Stimulated activated CD8-positive, alpha-beta memory T cell treated with anti-CD3 and anti-CD28 coated beads, Interleukin-15, amount 100 ng/mL, for 24 hours (primary cell): ENCODE measurements at places on chromosomes 6 and 20.
A peak's percentile ranks its signal among the peaks of the same experiment; 100 is the strongest.

- DNase-seq: no peak
These were observed 175.1 kb upstream of the JAG1 start for GRCh38 chr20:10848810-10849370.

- no peak for DNase-seq
These were observed 1.7 kb downstream of the TNXB start for GRCh38 chr6:32107406-32107805.

DNA sequence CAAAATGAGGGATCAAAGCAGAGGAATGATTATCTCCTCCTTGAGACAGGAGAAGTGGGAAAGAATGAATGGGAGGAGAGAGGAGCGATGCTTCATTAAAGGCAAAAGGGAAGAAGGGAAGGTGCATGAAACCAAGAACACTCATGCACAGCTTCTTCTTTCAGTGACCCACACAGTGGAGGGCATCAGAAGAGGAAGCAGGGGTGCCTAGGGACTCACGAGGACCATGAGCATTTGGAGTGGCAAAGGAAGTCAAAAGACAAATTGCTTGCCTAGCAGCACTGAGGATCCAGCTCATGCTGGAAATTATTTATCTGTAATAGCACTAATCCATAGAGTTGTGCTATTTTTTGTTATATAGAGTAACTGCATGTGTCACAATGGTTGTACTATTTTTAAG is 66.1 kb downstream of the SMLR1 start:
- no peak for DNase-seq

GRCh38 chr6:158955255-158955654 is 44.7 kb downstream of the RSPH3 start:
- DNase-seq: no peak

DNA sequence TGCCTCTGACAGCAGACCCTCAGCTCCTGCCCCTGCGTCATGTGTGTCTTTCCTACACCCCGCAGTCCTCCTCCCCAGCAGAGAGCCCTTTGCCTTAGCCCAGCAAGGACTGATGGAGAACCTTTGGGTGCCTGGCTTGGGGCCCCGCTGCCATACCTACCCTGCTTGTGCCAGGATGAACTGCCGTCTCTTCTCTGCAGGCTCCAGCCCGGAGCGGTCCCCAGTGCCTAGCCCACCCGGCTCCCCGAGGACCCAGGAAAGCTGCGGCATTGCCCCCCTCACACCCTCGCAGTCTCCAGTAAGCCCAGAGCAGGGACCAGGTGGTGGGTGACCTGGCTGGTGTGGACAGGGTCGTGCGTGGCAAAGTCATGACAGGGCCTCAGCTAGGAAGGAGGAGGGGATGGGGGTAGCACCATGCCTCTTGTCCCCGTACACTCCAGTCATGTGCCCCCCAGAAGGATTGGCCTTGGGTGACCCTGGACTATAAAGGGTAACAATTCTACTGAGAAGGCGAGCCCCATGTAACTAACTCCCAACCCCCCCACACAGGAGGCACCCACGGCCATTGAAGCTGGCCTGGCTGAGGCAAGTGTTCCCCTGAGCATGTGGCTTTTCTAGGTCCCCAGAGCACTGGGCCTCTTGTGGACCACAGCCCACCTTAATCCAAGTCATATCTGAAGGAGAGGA is 8.3 kb downstream of the HSPA12B start:
- no peak for DNase-seq

DNA sequence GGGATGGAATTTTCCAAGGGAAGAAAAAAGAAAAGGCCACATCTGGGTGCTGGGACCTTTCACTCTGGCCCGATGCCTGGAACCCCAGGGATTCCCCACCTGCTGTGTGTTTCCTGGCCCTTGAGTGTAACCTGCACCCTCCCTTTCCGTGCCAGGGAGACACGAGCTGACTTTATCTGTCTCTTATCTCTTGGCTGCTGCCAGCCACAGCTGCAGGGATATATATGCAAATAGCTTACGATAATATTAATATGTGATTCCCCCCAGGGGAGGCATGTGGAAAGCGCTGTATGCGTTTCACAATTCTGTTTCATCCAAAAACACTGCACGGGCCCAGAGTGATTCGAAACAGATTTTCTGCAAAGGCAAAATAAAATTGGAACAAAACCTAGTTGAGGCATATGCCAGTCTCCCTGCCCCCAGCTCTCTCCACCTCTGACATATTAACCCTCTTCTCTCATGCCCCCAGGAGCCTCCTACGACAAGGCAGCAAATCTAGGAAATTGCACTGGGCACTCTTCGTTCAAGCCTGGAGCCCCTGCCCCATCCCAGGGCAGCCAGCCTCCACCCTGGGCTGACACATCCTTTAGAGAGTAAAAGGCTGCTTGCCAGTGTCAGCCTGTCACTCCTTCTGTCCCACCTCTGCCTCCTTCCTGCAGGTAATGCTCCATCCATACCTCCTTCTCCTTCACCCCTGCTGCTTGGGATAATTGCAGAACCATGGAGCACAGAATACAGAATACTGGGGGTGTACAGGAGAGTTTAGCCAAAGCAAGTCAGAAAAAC is 1.3 kb downstream of the RIPOR3 start:
- no peak for DNase-seq

- DNase-seq: no peak
These were observed 208.0 kb downstream of the GMDS start for GRCh38 chr6:2037237-2037926.

- no peak for DNase-seq
These were observed 12.5 kb downstream of the ID1 start for GRCh38 chr20:31617432-31618104.

- no peak for DNase-seq
These were observed 39.4 kb upstream of the DACT2 start for GRCh38 chr6:168358842-168359420.

- DNase-seq: no peak
These were observed 100.8 kb upstream of the MRPS10 start for GRCh38 chr6:42318480-42318879.

DNA sequence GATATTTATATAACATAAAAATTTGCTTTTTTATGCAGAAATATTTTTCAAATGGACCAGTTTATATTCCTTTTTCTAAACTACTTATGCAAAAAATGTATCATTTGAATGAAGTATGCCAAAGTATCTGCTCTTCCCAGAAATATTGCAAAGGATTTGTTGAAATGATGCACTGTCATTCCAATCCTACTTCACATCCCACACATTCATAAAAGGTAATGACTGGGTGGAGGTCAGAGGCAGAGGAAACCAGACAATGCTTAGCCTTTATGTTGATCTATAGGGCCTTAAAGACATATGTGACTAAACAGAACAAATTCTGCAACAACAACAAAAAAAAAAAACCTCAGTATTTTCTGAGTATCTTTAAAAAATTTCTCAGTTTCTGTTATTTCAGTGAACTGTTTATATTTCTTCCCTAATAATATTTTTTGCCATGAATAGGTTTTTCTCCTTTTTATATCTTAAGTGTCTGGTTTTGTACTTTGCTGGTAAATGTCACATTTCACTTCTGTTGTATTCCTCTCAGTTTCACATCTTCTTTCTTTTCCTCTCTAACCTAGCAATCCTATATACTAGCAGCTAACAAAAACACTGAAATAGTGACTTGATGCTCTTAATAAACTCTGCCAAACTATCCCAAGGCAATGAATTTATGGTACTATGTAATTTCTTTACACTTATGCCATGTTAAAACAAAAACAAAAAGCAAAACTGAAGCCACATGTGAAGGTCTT is 374.1 kb downstream of the BCKDHB start:
- no peak for DNase-seq

DNA sequence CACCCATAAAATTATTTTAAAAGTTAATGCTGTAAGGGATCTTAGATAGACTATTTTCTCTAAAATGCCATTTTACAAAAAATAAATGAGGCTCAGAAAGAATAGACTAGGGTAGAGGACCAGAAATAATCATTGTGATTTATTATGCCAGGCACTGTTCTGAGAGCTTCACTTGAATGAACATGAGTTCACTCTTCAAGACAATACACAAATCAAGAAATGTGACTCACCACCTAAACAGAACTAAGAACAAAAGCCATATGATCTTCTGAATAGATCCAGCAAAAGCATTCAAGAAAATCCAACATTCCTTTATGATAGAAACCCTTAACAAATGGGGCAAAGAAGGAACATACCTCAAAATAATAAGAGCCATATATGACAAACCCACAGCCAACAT is 582.0 kb downstream of the PKHD1 start:
- no peak for DNase-seq

DNA sequence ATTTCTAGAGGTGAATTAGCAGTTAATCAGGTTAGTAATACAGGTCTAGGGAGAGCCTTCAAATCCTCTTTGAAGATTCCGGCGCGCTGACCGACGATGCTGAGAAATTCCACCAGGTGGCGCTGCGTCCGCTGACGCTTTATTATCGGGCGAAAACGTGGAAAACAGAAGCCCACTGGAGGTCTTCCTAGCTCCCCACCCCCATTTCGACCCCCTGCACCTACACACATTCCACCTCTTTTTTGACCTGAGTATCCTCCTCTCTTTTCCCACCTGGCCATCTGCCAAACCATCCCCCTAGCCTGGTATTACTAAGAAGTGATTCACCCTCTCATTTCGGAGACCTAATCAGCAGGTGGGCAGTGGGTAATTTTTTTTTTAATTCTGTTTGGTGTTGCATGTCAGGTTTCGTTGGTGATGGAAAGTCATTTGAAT is 65.4 kb upstream of the RIN2 start:
- DNase-seq: peak; percentile 47

DNA sequence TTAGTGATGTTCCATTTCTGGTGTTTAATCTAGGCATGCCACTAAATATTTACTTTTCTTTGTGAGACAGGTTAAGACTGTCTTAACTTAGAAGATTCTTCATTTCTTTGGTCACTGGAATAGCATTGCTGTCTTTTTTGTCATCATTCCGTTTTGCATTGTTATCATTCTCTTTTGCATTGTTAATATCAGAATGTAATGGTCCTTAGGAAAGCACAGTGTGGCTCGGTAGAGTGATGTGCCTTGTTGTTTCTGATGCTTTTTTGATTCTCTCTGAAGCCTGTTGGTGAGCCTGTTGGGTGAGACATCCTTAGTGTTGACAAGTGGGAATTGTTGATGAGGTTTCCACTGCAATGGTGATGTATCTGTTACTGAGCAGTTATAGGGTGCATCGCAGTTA is 23.2 kb downstream of the PLCB4 start:
- no peak for DNase-seq

- DNase-seq: no peak
These were observed 6.7 kb upstream of the ATXN1 start for GRCh38 chr6:16767765-16768476.

- no peak for DNase-seq
These were observed 8.4 kb downstream of the TPBG start for GRCh38 chr6:82371799-82372546.

DNA sequence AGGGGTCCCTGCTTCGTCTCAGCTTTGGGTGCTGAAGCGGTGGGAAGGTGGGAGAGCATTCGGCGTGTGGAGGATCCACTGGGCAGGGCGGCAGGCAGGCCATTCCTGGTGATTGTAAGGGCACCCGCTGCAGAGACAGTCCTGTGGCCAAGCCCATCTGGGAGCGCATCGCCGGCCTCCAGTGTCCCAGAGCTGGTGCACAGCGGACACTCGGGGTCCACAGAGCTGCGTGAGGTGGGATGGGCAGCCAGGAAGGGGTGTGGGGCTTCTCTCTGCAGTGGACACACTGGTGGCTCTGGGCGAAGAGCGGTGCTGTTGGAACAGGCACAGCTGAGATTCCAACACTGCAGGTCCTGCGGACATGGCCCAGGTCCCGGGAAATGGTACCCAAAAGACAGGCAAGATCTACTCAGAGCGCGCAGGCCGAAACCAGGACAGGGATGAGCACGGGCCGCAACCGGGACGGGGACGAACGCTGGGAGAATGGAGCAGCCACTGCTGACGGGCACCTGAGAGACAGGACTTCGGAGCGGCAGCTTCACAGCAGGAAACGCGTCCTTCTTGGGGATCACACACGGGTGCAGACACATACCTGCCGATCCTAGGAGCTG is 188.2 kb downstream of the ERMARD start:
- no peak for DNase-seq

GRCh38 chr6:118668761-118669385 is 17.5 kb upstream of the CEP85L start:
- DNase-seq: no peak

DNA sequence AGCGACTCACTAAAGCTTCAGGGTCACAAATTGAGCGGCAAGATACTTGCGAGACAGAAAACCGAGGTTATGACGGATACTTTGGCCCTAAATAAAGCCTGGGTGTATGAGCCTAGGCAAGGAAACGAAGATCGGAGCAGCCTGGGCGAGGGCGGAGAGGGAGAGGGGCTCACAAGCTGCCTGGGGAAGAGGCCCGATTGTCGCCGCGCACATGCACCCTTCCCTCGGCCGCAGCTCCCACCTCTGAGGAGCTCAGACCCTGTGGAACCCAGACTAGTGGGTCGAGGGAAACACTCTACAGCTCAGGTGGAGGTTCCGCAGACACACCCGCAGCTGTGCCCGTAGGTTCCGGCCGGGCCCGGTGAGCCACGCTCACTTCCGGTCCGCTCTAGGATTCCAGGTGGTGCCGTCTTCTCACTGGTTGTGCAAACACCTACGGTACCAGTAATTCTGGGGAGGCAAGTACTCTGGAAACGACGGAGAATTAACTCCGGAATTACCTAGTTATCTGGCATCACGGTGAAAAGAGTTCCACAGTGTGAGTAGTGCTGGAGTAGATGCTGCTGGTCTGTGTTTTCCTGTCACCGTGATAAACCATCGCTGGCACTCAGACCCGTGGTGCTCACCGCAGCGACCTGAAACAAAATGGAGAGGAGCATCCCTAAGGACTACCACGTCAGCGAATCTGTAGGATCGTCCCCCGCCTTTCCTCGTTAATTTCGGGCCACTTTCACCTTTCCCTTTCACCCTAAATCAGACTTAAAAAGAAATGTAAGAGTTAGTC is 61.5 kb downstream of the GPX5 start:
- DNase-seq: peak; percentile 38

GRCh38 chr6:46175976-46176375 is 5.2 kb upstream of the ENPP5 start:
- DNase-seq: no peak

GRCh38 chr20:57806975-57807374 is 97.2 kb upstream of the PMEPA1 start:
- DNase-seq: no peak

DNA sequence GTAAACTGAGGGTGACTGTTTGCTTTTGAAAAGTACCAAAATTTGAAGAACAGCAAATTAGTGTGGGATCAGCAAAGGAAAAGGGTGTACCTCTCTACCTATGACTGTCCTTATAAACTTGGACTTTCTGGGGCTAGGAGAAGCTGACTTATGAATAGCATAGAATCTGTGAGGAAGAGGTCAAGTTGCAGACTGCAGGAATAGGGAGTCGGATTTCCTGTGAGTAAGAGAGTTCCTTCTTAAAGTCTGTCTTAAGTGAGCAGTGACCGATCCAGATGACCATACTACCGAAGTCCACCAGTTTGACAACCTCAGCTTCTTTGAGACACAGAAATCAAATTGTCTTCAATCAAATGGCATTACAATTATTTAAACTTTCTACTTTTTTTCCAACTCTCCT is 708.7 kb downstream of the UTRN start:
- DNase-seq: no peak

- no peak for DNase-seq
These were observed 260.9 kb downstream of the SLC24A3 start for GRCh38 chr20:19473216-19473921.

GRCh38 chr6:97109444-97109843 is 173.6 kb downstream of the MMS22L start:
- DNase-seq: no peak
